ENCODE measurements at places on chromosomes 1 and 21. TPM values are rescaled to one million over a fixed set of nuclear protein-coding genes. Genes with fewer than 3 reads are reported as not detected.

LRRIQ3 gene
- under 0.01 TPM for total RNA-seq

PRPF38A gene
- total RNA-seq = 9.6 TPM

PTPN22 gene
- total RNA-seq = 0.57 TPM

FLG gene
- total RNA-seq = 0.28 TPM

KCNE2 gene
- total RNA-seq = not detected

HTR6 gene
- not detected for total RNA-seq

DTL gene
- total RNA-seq = 0.34 TPM

TMEM53 gene
- 5.2 TPM for total RNA-seq

ANP32E gene
- total RNA-seq = 15.7 TPM

PBXIP1 gene
- total RNA-seq = 72.8 TPM

OVAAL gene
- not detected for total RNA-seq

RNU1-1 gene
- under 0.01 TPM for total RNA-seq

ELAPOR1 gene
- total RNA-seq = under 0.01 TPM

HSD3B2 gene
- not detected for total RNA-seq

AADACL3 gene
- total RNA-seq = not detected

TLR5 gene
- 7.9 TPM for total RNA-seq

ADGRL4 gene
- not detected for total RNA-seq

SLC45A1 gene
- total RNA-seq = not detected

LYST gene
- 38.6 TPM for total RNA-seq

MRPS15 gene
- 73.7 TPM for total RNA-seq

KCNJ10 gene
- total RNA-seq = not detected

RXFP4 gene
- total RNA-seq = not detected

SASS6 gene
- 1.7 TPM for total RNA-seq

CD1B gene
- not detected for total RNA-seq

PKP1 gene
- total RNA-seq = 397 TPM

CD1E gene
- total RNA-seq = not detected

EPB41 gene
- total RNA-seq = 29.7 TPM

MFSD2A gene
- total RNA-seq = 32.3 TPM

DEPDC1 gene
- total RNA-seq = 0.68 TPM

S100A12 gene
- 1.5 TPM for total RNA-seq

GLIS1 gene
- total RNA-seq = not detected

SH2D1B gene
- 0.07 TPM for total RNA-seq

SDCCAG8 gene
- total RNA-seq = 52.7 TPM

RIPPLY3 gene
- under 0.01 TPM for total RNA-seq

C1orf116 gene
- total RNA-seq = 33.2 TPM

KIF14 gene
- 1.0 TPM for total RNA-seq

FALEC gene
- not detected for total RNA-seq

TSACC gene
- total RNA-seq = 0.36 TPM
